Right kidney (tissue), 9 donors: ENCODE measurements at places on chromosomes 12 and 14.

- no peak for DNase-seq
Measured at GRCh38 chr12:110546339-110546738, 36.8 kb downstream of the PPTC7 start.

- no peak for DNase-seq
Measured at GRCh38 chr14:98186140-98186539, 1085.9 kb downstream of the BCL11B start.

DNA sequence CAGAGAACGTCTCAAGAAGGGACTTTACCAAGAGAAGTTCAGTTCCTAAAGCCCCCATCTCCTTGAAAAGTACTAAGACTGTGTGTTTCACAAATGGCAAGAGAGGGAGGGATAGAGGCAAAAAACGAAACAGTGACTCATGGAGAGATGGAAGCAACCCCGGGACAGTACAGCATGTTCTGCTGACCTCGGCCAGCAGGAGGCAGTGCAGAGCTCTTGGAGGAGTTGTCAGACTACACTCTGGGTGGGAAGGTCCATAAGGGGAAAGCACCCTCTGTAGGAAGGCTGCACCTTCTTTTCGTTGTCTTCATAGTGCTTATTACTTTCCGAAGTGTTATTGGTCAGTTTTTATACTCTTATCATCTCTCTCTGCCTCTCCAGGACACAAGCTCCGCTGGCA is 525.2 kb upstream of the CCDC196 start:
- no peak for DNase-seq

DNA sequence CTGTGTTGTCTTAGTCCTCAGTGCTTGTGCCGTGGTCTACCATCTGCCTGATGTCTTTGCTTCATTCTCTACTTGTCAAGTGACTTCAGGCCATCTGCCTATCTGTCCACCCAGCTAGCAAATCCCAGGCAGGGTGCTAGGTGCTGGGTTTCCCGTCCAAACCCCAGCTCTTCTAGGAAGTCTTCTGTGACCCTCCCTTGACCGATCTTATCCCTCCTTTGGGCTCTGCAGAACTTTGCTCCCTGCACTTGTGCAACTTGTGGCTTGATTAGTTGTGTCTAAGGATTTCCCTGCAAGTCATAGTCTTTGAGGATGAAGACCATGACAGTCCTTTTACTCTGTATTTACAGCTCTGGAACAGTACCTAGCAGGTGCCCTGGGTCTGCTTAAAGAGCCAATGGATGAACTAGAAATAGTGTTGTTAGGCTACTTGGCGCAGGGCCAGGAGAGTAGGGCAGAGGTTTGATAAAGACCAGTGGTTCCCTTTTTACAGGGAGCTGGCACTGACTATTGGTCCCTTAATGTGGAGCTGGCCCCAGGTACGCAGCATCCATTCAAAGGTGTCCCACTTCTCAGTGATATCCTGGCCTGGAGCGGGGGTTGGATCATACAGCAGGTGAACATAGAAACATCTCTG is 60.1 kb downstream of the ADCK1 start:
- no peak for DNase-seq

GRCh38 chr12:26323673-26324072 is 128.3 kb downstream of the SSPN start:
- DNase-seq: no peak
